Mucosa of descending colon (tissue), 3 donors: ENCODE measurements at places on chromosomes 12 and 14.

DNA sequence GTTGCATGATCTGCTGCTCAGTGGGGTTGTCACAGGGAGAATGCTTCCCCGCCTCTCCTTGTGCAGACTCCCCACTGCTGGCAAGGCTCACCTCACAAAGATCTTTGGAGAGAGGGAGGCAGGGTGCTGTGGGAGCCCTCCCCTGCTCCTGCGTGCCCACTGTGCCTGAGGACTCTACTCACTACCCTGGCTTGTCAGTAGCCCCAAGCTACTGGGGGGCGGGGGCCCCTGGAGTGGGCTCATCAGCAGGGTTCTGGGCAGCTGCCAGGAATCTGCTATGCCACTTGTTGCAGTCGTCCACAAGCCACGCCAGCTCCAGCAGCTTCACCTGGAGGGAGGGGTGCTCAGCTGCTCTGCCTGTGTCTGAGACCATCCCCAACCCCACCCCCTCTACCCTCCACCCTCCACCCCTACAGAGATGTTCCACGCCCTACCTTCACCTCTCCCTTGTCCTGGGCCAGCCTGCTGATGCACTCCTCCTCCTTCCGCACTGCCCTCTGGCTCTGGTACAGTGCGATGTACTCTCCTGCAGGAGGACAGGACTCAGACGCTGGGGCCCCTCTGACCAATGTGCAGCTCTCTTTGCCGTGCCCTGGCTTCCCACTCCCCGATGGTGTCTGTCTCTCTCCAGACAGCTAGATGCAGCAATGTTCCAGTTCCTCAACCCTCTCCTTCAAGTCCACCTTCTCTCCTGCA, 14.2 kb upstream of the BLTP3B start:
- no peak for DNase-seq

GRCh38 chr14:74711651-74712050, 1.2 kb downstream of the AREL1 start:
- DNase-seq = no peak

- peak; percentile 25 for DNase-seq
Observed at GRCh38 chr14:44316647-44317440, 190.2 kb downstream of the FSCB start.

DNA sequence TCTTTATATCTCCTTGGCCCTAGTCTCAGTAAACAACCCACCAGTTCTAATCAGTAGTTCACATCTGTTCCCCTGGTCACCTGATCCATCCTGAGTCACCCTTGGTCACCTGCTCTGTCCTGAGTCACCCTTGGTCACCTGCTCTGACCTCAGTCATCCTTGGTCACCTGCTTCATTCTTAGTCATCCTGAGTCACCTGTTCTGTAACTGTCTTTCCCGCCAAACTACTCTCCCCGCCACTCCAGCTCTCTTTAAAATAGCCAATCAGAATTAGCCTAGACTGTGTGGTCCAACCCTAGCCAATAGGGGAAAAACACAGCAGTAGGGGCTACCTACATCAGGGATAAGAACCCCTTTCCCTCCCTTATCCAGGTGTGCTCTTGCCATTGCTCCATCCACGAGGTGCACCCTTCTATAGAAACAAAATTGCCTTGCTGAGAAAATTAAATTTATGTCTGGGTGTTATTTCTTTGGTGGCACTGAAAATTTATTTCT, 245.4 kb upstream of the DIO3 start:
- no peak for DNase-seq
